Stimulated activated CD4-positive, alpha-beta T cell treated with anti-CD3 and anti-CD28 coated beads, Interleukin-15, amount 100 ng/mL, for 1 hour (primary cell): ENCODE measurements at places on chromosomes 2 and 18.

DNA sequence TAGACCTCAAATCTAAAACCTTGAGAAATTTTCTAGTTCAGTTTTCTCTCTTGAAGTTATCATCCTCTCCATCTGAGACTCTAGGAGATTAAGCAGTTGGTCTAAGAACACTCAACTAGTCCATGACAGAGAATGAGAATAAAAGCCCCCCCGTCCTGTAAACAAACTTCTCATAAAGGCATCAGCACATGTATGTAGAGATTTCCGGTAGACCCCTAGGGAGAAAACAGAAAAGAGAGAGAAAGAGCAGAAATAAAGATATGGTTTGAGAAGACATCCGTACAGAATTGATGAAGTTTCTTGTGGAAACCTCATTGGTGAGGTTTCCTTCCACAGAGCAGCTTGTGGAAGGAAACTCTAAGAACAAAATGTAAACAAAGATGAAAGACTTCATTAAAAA lies 3.2 kb upstream of the GPR155 start:
- no peak for DNase-seq

- no peak for DNase-seq
These were observed 237.5 kb downstream of the EPHA4 start for GRCh38 chr2:221334481-221335218.

DNA sequence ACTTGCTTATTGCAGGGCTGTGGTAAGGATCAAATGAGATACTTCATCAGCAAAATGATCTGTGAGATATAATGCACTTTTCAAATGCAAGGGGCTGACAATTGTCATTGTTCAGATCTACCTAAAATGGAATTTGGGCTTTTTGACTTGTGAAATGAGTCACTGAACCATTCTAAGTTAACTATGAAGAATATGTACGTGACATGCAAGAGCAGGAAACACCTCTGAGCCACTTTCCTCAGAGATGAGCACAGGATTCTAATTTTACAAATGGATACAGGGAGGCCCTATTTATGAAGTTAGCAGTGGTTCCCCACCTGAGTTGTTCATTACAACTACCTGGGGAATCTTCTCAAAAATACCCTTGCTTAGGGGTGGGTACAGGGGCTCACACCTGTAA lies 26.7 kb downstream of the CTLA4 start:
- DNase-seq = no peak

DNA sequence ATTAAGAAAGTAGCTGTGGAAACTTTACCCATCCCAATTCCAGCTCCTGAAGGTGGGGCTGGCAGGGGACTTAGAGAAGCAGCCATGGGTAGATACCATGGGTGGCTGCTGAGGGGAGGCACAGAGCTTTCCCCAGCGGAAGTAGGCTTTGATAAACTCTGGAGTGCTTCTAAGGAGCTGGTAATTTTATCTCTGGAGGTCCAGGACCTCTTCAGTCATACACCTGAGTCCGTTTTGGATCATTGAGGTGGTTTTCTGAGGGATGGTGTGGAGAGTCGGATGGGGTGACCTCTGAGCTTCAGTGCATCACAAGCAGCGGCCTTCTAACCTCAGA lies 36.7 kb upstream of the BMP10 start:
- DNase-seq = no peak

DNA sequence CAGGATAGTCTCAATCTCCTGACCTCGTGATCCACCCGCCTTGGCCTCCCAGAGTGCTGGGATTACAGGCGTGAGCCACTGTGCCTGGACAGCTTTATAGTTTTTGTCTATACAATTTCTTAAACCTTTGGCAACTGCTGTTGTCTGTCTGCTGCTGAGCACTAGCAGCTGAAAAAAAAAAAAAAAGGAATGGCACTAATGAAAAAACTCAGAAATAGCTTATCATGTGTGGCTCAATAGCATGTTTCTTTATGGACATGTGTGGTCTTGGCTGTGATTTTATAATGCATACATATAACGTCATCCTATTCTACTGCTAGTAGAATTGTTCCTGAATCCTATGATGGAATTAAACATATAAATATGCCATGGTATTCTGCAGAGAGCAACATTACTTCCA lies 231.2 kb downstream of the TPGS2 start:
- no peak for DNase-seq

GRCh38 chr2:162073888-162074631 lies at the start of gene DPP4:
Gene DPP4, minus strand, starts transcription at chr2:162074215. Its CDS starts 234 bp downstream, at chr2:162073981.
- peak; percentile 37 for DNase-seq

- no peak for DNase-seq
These were observed 31.0 kb upstream of the GREB1 start for GRCh38 chr2:11502740-11503292.

DNA sequence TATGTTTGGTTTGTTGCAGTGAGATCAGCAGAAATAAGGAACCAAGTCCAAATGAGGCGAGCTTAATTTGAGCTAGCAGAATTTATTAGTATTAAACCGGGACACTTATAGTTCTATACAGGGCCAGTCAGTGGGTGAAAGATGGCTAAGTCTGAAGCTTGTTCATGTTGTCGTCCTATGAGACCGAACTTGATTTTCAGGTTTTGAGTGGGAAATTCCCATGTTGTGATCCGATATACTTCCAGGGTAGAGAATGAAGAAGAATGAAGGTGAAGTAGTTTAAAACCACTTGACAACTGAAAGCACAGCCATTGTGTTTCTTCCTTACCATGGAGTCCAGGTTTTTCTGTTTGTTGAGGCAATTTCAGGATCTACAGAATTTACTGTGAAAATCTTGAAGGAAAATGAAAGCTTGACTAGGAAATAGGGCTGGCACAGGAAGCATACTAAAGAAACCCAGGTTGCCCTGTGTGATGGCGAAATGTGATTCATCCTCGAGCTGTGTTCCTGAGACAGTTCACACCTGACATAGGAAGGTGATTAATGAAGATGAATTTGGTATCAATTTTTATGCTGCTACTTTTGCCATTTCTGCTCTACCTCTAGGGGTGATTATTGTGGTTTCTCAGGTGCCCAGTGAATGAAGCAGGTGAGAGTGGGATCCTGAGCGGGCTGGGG lies 37.6 kb upstream of the MGAT5 start:
- no peak for DNase-seq

DNA sequence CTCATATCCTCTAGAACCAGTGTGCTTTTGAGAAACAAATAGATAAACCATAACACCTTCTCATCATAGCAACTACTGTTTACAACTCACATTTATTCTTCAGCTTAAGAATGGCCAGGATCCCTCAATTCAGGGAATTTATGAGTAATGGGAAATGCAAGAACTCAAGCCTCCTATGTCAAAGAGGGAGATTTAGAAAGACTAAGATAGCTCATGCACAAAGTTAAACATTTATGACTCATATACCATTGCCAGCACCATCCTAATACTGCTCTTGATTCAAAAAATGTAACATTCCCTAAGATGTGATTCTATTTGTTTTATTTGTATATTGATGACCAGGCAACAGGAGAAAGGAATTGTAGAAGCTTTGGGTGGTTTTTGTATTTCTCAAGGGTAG lies 172.8 kb downstream of the CYP26B1 start:
- no peak for DNase-seq
